ENCODE measurements at places on chromosomes 2 and 18.

GRCh38 chr2:85435220-85435958 is 16.9 kb downstream of the SH2D6 start:
- peak; percentile 56 for DNase-seq

- no peak for DNase-seq
Measured at GRCh38 chr18:70166668-70167067, 38.8 kb downstream of the RTTN start.

GRCh38 chr2:69902213-69902922 is 8.6 kb downstream of the SNRNP27 start:
- DNase-seq = no peak

DNA sequence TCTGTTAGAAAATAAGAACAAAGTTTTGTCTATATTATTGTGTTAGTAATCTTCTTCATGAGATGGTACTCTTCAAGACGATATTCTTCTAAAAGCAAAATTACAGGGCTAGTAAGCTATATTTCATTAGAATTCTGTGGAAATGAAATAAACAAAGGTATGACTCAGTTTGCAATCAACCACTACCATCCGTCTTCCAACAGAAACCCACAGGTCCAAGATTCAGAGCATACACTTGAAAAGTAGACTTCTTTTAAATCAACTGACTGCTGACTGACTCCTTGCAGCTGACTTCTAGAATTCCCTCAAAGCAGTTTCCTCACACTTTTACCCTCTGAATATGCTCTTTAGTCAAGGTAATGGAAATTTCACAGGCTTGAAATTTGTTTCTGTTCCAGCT is 193.7 kb downstream of the GCA start:
- no peak for DNase-seq

- DNase-seq = no peak
Measured at GRCh38 chr2:95382686-95383634, 19.5 kb upstream of the FAHD2A start.

- DNase-seq = peak; percentile 63
Measured at GRCh38 chr18:8703092-8703709, 2.2 kb upstream of the MTCL1 start.

Data from eye (tissue), 1 donor.